Ovary (tissue), 10 donors: ENCODE measurements at places on chromosomes 1 and 21. TPM values are rescaled to one million over a fixed set of nuclear protein-coding genes. Genes with fewer than 3 reads are reported as not detected.

ARV1 gene
- 12.3 TPM for total RNA-seq

CFHR2 gene
- not detected for total RNA-seq

CLIC6 gene
- 10.2 TPM for total RNA-seq

FCRLB gene
- 4.6 TPM for total RNA-seq

APCS gene
- total RNA-seq, result not detected

TIPRL gene
- 18.6 TPM for total RNA-seq

DNA sequence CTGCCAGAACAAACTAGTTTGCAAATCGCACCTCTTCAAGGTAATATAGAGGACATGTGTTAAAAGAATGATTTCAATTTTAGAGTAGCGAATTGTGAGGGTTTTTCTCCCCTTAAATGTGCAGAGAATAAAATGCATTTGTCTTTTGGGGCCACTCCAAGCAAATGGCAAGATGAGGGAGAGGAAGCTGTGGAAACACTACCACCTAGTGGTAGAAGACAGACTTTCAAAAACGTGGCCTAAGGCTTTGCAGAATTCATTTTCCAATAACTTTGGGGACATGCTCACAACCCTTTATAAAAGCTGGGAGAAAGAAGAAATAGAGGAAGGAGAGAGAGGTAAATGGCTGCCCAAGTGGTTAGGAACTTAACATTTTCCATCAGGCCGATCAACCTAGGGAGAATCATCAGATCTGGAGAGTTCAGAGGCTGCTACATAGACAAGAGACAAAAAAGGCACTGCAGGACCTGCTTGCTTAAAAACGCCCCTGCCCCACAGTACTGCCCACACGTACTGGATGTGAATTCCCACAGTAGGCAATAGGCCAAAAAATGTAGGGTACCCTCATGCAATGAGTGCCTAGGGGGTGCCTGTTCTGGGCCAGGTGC is 15.7 kb upstream of the RCAN1 start:
- DNase-seq, result no peak

- DNase-seq, result no peak
Observed at GRCh38 chr1:162612606-162613400, 19.5 kb upstream of the DDR2 start.

DNA sequence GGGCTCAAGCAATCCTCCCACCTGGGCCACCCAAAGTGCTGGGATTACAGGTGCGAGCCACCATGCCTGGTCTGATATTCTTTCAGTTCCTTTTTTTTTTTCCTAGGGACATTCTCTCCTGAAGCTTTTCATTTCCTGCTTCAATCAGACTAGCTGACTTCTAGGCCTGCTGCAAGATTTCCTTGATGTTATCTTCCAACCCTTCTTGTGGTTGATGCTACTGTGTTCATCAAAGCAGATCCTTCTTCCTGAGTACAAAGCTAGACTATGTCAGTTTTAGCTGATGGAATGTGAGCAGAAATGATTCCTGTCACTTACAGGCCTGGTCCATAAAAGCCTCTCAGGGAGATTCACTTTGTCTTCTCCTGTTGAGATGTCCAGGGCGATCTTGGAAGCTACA is 146.4 kb downstream of the CDC7 start:
- no peak for DNase-seq

GRCh38 chr1:113353580-113353979 is 36.7 kb upstream of the MAGI3 start:
- DNase-seq, result no peak

DNA sequence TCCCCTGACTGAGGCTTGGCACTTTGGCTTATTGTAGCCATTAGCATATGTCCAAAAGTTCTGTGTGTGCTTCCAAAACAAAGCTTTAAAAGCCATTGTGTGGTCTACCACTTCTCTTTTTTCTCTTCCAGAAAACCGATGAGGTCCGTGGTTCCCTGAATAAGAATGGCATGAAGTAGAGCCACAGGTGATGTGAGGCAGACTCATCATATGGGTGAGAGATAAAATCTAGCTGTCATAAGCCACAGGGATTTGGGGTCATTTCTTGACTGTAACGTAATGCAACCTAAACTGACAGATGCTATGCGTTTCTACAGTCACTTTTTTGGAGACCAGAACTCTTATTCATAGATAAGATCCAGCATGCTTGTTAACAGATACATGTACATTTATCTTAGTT is 7.0 kb upstream of the GREM2 start:
- no peak for DNase-seq

DNA sequence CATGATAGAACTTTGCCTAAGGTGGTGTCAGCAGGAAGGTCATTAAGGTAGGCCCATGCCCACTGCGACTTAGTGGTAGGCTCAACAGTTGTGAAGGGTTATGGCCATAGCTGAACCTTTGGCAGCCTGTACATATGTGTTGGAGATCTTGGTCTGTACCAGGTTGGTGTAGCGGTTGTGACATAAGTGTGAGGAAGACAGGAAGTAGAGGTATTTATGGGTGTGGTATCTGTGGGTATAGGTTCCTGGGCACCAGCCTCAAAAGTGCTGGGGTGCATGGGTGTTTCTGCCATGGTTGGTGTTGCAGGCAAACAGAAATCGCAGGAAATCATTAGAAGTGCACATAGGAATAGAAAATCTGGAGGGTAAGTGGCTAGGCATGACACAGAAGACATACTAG is 18.6 kb upstream of the LRIF1 start:
- no peak for DNase-seq

DNA sequence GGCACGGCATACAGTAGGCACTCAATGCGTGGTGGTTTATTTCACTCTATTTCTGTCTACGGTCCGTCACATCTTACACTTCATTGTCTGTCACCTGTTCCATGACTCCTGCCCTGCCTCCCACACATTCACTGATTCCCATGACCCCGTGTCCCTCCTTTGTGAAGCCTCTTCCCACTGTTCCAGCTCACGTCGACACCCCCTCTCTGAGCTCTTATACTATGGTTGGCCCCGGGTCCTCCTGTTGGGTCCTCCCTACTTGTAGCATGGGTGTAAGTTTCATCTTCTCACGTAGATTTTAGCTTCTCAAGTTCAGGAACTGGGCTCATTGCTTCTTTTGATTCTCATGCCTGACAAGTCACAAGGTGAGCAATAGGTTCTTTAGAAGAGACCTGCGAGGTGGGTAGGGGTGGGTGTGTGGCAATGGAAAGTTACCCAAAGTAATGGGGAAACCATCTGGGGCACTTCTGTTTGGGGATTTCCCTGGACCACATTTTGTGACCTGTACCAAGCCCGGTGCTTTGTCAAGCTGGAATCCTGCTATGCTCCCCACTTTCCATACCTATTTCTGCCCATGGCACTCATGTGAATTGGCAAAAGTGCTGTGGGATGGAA is 22.1 kb upstream of the IL10 start:
- DNase-seq, result no peak

DNA sequence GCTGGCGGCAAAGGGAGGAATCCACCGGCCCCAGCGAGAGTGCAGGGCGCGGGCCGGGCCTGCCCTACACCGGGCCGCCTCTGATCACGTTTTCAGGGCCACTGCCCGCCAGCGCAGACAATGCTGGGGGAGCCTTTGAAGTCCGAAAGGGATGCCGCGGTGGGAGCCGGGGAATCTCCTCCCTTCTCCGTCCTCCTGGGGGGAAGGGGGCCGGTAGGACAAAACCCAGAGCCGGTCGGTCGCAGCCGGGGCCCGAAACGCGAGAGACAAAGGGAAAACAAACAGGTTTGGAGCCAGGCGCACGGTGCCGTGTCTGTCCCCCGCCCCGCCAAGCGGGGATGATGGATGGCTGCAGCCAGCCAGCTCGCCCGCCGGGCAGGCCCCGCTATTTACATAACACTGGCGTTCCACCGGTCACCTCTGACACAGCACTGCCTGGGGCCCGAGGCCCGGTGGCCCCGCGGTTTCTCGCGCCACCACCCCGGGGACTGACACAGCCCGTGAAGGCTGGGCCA is 92.0 kb downstream of the CASZ1 start:
- no peak for DNase-seq

DNA sequence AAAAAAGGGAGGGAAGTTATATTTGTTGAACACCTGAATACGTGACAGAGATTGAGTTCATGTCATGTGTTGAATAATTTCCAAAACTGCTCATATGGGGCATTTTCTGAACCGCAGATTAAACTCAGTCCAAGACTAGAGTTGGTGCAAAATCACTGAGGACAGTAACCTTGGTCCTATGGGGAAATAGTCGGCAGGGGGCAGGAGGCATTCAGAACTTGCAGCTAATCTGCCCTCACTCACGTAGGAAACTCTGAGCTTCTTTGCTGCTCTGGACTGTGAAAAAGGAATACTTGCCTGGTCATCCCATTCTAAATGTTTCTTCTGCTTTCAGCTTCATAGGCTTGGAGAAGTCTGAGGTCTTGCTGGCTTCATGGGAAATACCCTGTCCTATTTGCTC is 228.3 kb upstream of the ZP4 start:
- no peak for DNase-seq

- DNase-seq, result no peak
Observed at GRCh38 chr1:96962751-96963211, 241.2 kb downstream of the PTBP2 start.
